ENCODE measurements at places on chromosomes 7 and 10.
A peak's percentile ranks its signal among the peaks of the same experiment; 100 is the strongest.

DNA sequence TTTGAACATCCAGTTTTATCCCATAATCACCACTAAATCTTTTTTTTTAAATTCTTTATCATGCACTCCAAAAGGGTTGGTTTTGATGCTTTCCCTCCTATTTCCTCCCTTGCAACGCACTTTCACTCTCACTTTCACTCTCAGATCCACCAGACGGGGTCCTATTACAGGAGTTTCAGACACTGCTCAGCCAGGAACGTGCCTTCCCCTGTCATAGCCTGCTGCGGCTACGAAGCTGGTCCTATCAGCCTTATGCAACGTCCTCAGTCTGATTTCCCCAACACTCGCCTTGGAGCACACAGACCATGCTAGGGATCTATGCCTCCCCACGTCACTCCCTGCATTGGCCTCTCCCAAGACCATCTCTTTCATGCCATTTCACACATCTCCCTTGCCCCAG lies 23.4 kb downstream of the ZPBP start:
- DNase-seq, result no peak

DNA sequence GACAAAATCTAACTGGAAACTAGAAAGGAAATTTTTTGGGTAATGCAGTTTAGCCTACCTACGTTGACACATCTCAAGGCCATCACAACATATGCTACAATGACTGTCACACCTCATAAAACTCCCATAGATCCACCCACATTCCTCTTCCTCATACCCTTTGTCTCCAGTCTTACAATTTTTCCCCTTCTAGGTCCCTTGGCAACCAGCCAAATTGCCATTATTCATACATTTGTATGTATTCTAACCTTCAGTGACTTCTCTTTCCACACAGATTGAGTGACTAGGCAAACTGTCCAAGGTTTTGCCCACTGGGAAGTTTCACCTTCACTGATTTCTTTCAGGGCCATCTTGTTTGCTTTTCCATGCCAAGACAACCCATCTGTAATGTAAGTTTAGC lies 100.5 kb upstream of the TPK1 start:
- DNase-seq, result no peak

DNA sequence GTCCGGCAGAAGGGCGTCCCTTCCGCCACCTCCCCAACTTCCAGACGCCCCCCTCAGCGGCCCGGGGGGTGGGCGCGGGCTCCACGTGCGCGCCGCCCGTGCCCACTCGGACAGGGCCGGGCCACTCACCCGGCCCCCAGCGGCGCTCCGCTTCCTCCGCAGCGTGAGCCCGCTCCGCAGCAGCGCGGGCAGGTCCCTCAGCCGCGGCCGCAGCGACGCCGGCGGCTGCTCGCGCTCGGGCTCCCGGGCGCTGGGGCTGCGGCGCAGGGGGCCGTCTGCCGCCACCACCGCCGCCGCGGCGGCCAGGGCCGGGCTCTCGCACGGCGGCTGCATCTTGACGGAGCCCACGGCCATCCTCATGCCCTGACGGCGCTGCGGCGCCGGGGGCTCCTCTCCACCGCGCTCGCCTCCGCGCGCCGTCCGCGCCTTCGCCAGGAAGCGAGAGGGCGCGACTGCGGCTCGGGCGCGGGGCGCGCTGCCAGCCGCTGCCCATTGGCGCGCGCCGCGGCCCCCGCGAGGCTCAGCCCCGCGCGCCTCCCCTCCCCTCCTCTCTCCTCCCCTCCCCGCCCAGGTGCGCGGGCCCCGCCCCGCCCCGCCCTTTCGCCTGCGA lies at the start of gene RAPGEF5:
RAPGEF5 (minus strand) TSS at position 454 of the 610 bp plus-strand sequence; CDS start at position 360, 94 bp downstream.
- no peak for DNase-seq

DNA sequence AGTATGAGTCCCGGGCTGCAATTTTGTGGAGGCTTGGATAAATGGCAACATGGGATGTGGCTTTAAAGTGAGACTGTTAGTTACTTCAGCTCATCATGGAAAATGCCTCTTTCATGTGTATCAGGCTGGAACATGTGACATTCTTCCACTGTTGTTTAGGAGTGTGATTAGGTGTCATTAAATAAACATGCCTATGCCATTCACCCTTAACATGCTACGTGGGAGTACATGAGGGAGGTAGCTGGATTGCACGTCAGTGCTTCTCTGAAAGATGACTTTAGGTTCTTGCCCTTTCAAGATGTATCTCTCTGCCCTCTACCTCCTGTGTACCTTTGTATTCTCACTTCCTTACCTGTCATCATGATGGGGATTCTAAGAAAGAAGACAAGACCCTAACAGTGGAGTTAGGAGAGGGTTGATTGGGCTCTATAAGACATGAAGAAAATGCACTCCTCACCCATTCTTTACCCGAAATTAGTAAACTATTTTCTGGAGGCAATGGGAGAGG lies 8.9 kb downstream of the AKR1E2 start:
- DNase-seq, result no peak

- DNase-seq, result no peak
These were observed 91.0 kb downstream of the AKR1D1 start for GRCh38 chr7:138167222-138167621.

- DNase-seq, result no peak
These were observed 164.6 kb downstream of the NEURL1 start for GRCh38 chr10:103658049-103658577.

GRCh38 chr7:38178695-38179344 lies 775 bp downstream of the STARD3NL start:
- DNase-seq, result no peak

DNA sequence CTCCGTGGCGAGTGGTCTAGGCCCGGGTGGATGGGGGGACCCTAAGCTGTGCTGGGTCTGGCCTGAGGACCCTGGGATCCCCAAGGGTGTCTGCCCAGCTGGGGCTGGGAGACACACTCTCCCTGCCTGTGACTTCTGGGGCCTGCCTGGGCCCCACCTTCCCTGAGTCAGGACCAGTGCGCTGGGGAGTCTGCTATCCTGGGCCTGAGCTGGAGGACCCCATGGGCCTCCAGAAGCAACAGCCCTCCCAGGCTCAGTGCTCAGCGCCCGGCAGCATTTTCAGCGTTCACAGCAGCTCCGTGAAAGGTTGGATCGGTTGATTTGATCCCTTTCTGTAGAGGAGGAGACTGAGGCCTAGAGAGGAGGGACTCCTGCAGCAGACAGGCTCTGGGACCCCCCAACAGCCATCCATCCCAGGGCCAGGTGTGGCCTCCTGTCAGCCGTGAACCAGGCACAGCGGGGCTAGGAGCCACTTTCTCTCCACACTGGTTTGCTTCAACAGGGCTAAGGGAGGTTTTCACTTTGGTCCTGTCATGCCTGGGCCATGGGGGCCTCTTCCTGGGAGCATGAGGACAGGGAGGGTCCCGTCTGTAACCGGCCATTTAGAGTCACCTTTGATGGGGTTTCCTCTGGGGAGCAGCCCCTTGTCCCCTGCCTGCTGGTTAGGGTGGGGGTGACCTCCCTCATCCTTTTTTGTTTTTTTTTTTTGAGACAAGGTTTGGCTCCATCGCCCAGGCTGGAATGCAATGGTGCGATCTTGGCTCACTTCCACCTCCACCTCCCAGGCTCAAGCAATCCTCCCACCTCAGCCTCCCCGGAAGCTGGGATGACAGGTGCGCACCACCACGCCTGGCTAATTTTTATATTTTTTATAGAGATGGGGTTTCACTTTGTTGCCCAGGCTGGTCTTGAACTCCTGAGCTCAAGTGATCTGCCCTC lies 12.4 kb downstream of the FOXL3 start:
- DNase-seq, result no peak

GRCh38 chr10:29495366-29495765 lies 139.4 kb downstream of the SVIL start:
- DNase-seq, result no peak

- no peak for DNase-seq
These were observed 34.9 kb upstream of the CALD1 start for GRCh38 chr7:134744569-134744968.

GRCh38 chr10:23381298-23382040 lies 36.9 kb upstream of the C10orf67 start:
- DNase-seq, result no peak

DNA sequence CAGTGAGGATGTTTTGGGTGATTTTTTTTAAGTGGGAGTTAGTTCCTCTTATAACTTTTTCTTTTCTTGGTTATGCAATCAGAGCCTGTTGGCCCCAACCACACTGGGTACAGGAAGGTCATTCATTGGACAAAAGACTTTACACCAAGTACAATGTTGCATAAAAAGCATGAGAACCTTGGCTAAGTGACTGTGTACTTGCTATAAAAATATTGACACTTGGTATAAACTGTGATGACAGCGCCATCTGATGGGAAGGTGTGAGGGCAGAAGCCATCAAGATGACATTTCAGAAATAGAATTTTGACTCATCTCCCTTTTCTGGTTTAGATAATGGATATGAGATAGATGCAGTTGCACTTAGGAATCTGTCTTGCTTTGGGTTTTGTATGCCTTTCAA lies 126.4 kb upstream of the CCDC6 start:
- DNase-seq, result peak; percentile 4

- no peak for DNase-seq
These were observed 57.5 kb upstream of the FAM133B start for GRCh38 chr7:92647652-92648051.

- DNase-seq, result no peak
These were observed 10.9 kb downstream of the TECPR1 start for GRCh38 chr7:98240961-98241673.

- DNase-seq, result no peak
These were observed 114.4 kb downstream of the NPSR1 start for GRCh38 chr7:34772296-34772938.

GRCh38 chr10:30431435-30431911 lies 2.5 kb upstream of the MAP3K8 start:
- DNase-seq, result no peak

DNA sequence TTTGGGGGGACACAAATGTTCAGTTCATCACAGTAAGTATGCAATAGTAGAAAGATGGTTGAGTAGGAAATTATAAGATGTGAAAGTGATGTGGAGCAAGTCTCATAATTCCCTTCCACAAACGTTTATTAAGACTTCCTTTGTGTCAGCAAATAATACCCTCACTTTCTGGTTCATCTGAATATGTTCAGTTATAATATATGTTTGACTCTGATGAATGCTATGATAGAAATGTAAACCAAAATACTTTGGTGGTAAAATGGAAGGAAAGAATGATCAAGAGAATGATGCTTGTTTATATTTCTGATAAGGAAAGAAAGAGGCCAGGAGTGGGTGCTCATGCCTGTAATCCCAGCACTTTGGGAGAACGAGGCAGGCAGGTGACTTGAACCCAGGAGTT lies 111.7 kb upstream of the PLXDC2 start:
- DNase-seq, result no peak

DNA sequence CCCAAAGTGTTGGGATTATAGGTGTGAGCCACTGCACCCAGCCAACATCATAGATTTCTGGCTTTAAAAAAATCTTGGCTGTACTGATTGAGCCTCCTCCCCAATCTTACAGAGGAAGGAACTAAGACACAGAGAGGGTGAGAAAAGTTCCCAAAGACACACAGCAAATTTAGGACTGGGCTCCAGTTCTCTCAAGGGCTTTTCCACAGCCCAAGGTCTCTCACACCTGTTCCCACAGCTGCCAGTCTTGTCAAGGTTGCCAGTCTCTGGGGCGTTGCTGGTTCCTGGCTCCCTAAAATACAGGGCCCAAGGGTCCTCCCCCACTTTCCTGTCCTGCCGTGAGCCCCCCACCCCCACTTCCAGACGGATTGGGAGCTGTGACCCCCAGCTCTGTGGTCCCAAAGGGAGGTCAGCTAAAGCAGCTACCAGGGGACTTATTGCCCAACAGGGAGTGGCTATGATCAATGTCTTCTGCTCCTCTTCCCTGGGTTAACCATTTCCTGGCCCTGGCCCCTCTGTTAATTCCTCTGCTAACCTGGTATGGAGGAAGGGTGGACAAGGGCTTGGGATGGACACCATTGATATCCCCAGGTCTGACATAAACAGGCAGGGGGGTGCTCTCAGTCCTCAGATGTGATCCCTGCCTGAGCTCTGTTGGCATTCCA lies 3.1 kb upstream of the ZAN start:
- DNase-seq, result no peak

GRCh38 chr7:11786186-11786585 lies 45.8 kb downstream of the THSD7A start:
- no peak for DNase-seq

- no peak for DNase-seq
These were observed 195.6 kb upstream of the CSTF2T start for GRCh38 chr10:51894771-51895578.

DNA sequence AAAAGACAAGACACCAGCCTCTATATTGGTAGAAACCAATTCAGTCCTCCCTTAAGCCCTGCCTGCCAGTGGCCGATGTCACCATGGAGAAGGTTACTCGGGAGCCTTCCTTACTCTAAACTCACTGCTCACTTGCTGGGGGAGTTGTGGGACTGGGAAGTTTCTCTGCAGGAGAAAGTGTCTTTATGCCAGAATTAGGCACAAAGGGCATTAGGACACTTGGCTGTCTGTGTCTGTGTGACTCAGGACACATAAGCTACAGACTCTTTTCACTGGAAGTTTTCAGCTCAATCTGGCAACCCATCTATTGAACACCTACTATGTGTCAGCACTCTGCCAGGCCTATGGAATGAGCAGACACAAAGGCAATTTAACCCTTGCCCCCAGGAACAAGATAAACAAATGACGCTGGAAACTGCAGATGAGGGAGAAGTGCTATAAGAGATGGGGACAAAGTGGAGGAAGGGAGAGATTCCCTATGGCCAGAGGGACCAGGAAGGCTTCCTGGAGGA lies 49.5 kb upstream of the CACUL1 start:
- no peak for DNase-seq

GRCh38 chr7:69723663-69724062 lies 125.4 kb downstream of the AUTS2 start:
- DNase-seq, result no peak

GRCh38 chr10:63286754-63287264 lies 153.7 kb downstream of the NRBF2 start:
- no peak for DNase-seq

GRCh38 chr10:124867304-124867703 lies 65.7 kb downstream of the ABRAXAS2 start:
- no peak for DNase-seq

DNA sequence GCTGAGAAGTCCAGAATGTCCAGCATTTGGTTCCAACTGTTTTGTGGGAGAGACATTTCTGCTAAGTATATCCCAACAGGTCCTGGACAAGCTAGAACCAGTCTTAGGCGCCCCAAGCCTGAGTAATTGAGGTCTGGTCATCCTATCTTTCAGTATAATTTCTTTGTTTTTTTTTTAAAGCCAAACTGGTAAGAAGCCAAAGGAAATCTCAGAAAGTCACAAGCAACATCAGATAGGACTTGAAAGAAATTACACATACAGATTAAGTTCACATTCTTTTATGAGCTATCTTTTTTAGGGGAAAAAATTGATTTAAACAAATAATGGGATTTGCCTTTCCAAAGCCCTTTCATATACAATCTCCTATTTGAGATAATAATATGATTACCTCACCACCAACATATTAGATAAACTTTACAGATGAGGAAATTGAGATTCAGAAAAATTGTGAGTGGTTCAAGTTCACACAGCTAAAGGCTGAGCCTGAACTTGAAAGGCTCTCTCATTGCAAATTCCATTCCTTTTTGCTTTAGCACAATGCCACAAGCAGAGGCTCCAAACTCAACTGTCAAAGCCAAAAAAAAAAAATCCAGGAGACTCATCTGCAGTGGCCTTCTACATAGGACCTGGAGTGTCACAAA lies 15.0 kb downstream of the PDLIM1 start:
- DNase-seq, result no peak
